ENCODE measurements at places on chromosomes 3 and 15.

- peak; percentile 10 for DNase-seq
These were observed 1091.9 kb downstream of the NSUN3 start for GRCh38 chr3:95154766-95155165.

DNA sequence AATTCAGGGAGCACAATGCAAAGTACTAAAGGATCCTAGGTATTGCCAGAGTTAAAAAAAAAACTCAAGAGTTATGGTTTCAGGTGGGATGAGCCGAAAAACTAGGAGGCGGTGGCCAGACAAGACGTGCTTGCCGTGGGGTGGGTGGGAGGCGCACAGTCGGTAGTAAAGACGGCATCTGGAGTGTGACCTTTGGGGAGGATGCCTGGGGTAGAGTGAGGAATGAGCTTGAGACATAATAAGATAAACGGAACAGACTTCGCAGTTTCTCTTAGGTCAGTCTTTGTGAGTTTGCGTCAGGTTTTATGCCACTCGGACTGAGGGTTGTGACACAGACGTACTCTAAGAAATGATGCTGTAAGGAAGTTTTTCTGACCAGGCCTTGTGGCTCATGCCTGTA lies 139.6 kb downstream of the LRRK1 start:
- no peak for DNase-seq

- no peak for DNase-seq
These were observed 17.1 kb downstream of the MASP1 start for GRCh38 chr3:187274315-187274976.

DNA sequence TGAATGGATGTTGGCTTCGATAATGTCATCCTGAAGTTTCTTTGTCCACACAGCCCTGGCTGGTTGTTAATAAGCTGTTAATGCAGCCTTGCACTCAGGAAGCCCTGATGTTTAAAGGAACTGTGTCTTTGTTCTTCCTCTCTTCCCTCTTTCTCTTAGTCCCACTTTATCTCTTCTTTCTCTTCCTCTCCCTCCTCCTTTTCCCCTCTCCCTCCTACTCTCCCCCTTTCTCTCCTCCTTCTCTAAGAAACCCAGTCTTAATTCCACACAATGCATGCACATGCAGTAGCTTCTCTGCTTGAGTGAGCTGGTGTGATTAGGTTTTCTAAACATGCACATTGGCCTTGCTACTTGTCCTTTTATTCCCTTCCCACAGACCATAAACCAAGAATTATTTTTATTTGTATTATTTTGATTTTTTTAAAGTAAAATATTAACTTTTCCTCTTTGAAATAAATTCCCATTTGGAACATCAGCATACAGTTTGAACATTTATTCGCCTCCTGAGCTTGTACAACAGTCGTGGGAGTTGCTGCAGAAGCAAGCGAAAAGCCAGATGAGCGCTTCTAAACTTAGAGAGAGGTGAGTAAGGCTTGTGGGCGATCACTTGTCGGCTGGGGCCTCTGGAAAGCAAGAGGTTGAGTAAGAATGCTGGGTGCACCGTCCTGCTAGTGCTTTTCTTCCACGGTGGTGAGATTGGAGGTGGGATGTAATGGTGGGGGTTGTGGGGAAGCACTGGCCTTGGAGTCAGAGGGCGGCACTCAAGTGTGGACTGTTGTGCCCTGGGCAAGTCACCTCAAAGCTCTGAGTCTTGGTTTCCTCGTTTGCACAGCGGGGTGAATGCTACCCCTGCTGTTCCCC lies 7.2 kb downstream of the GHRL start:
- no peak for DNase-seq

DNA sequence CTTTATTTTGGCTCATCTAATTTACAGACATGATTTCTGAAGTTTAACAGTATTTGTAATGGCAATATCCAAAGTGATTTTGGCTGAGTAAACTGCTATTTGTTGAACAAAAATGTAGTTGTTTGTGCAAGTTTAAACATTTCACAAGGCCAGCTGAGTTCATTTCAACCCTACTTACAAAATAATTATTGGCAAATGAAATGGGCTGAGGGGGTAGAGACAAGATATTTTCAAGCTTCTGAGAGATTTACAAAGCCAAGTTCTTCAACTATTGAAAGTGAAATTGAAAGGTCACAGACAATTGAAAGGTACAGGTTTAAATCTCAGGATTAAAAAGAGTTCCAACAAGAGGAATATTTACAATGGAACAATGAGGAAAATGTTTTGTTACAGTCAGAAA lies 77.1 kb downstream of the DUT start:
- no peak for DNase-seq
